Fibroblast of the conjunctiva (primary cell): ENCODE measurements at places on chromosomes 2 and 18.

- no peak for DNase-seq
These were observed 29.9 kb downstream of the SCN7A start for GRCh38 chr2:166464187-166464586.

DNA sequence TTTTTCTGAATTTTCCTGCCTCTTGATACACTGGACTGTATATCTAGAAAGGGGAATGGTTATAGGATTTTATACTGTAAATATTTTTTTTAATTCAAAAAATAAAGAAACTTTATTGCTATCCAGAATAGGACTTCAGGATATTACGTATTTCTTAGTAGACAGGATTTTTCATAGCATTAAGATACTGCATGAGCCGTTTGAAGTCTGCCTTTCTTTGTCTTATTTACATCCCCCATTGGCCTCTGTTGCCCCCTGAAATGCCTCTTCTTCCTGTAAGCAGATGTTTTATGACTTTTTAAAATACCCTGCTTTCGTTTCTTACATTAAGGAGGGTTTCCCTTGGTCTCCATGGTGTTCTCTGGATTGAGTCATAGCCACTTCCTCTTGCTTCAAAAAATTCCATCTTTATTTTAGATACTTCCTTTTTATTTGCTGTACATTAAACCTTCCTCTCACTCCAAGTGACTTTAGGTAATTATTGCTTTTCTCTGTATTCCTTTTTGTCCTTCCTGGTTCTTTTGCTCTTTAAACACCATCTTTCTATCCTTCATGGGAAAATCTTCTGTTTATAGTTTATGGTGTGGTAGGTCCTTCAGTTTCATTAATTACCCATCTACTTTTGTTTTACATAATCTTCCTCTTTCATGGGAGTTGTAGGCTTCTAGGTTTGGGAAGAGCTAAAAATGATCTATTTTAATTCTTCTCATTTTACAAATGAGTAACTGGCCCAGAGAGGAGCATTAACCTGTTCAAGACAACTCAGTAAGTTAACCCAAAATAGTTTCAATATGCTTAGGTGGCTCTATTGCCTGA lies 72.6 kb downstream of the ZNF532 start:
- DNase-seq: peak; percentile 4

DNA sequence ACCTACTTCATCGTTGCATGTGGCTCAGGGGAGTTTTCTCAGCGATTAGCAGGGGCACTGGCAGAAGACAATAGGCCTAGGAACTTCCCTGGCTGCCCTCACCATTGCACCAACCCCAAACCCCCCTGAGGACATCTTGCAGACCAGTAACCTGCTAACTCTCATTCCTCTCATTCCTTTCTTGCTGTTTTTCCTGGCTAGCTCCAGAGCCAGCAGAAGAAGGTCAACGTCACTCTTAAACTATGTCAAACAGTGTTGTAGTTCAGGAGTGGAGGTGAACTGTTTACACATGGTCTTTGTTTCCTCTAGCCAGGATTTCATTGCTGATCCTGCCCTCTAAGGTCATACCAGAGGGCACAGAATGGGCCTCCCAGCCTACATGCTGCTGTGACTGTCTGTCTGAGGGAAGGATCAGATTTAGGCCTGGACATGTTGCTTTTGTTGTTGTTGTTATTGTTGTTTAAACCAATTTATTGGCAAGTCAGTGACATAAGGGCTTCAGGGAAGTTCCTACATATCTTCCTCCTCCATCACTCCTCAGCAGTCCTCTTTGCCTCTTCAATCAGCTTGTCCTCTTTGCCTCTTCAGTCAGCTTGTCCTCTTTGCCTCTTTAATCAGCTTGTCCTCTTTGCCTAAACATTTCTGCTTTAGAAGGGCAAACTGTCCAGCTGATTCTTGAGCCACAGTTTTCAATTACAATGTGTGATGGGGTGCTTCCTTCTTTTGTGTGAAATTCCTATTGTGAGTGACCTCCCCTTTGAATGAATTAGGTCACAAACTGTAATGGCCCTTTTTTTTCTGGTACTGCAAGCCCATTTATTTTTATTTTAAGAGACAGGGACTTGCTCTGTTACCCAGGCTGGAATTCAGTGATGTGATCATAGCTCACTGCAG lies 471.9 kb upstream of the TNP1 start:
- DNase-seq: peak; percentile 12

DNA sequence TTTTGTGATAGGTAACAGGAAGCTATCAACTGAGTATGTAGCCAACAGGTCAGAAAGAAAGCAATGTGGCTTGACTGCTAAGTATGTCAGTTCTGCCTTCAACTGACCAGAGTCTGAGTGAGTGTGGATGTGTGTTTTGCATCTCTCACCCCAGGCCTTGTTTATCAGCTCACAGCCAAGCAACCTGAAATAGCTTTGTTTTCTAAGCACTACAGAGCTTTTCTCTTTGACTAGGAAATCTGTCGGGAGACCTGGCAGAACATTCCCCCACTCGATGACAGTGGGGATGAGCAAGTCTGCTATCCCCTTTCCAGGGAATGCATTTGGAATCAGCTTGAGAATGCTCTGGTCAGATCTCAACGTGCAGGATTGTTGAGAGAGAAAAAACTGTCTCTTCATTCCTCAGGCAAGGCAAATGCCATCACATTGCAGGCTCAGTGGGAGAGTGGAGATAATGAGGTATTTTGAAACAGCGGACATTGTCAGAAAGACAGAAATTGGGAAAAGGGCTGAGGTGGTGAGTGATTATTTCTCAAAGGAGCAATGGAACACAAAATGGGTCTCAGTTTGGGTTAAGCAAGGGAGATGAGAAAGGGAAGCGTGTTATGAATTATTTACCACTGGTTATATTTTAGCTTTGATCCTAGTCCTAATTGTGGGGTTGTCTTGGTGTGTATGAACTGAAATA lies 233.8 kb upstream of the PIK3C3 start:
- no peak for DNase-seq

DNA sequence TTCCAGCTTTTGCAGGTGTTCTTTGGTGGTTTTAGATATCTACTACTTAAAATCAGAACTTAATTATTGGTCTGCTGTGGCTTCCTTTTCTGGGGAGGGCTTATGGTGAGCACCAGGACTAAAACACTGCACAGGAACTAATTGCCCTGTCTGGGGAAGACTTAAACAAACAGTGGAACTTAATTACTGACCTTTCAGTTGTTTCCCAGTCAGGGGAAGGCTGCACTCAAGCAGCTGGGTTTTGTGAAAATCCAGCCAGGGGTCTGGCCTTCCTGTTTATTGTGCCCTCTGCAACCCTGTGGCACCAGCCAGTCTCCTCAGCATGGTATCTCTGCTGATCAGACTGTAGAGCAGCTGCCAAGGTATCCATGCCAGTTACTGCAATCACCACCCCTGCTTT lies 398.2 kb downstream of the ADCYAP1 start:
- no peak for DNase-seq
